Activated CD4-positive, CD25-positive, alpha-beta regulatory T cell treated with anti-CD3 and anti-CD28 coated beads, Interleukin-2, amount 50 U/mL, for 24 hours (primary cell): ENCODE measurements at places on chromosomes 1 and 21.

- ATAC-seq: no peak
These were observed 549.2 kb upstream of the BRINP3 start for GRCh38 chr1:191026828-191027227.

GRCh38 chr21:40060083-40060677, 192.9 kb downstream of the PCP4 start:
- ATAC-seq: no peak

GRCh38 chr21:42956824-42957630, 17.3 kb upstream of the PKNOX1 start:
- peak; percentile 92 for ATAC-seq

DNA sequence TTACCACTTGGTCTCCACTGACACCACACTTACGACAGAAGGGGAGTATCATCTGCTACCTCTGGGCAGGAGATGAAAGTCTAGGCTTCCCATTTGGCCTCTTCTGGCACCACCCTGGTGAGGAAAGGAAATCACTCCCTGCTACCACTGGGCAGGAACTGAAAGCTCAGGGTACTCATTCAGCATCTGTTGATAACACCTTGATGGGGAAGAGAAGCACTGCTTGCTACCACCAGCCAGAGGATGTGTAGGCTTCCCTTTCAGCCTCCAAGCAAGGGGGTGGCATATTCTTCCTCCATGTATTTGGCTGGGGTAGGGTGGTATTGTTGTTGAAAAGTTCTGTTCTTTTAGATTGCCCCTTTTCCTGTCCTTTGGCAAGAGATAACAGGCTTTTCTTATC, 115.0 kb downstream of the ACBD6 start:
- ATAC-seq: no peak

- no peak for ATAC-seq
These were observed 55.5 kb upstream of the CNN3 start for GRCh38 chr1:94982398-94982797.

DNA sequence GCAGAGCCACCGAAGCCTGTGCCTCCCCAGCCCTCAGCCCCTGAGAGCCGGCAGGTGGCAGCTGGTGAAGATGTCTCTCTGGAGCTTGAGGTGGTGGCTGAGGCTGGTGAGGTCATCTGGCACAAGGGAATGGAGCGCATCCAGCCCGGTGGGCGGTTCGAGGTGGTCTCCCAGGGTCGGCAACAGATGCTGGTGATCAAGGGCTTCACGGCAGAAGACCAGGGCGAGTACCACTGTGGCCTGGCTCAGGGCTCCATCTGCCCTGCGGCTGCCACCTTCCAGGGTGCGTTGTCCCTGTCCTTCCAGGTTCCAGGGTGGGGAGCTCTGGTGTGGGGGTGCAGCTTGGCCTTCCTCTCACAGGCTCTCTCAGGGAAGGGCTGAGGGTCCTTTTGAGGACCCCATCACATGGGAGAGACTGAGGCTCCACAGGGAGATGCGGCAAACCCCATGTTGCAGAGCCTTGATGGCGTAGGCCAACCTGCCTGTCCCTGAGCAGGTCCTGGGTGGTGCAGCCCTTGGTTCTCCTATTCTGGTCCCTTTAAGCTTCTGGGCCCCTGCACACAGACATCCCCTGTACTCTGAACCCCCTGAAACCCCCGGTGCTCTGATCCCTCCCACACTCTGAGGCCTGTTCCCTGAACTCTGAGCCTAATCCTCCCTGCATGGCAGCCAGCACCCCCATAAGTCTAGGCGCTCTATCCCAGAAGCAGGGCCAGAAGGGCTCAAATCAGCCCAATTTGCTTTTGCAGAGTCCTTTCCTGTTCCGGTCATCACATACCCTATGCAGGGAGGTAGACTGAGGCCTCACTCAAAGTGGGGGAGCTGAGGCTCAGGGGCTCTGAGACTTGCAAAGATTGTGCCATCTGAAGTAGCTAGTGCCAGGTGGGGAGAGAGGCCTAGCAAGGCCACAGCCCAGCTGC, 88.5 kb downstream of the TRIM11 start:
- no peak for ATAC-seq

DNA sequence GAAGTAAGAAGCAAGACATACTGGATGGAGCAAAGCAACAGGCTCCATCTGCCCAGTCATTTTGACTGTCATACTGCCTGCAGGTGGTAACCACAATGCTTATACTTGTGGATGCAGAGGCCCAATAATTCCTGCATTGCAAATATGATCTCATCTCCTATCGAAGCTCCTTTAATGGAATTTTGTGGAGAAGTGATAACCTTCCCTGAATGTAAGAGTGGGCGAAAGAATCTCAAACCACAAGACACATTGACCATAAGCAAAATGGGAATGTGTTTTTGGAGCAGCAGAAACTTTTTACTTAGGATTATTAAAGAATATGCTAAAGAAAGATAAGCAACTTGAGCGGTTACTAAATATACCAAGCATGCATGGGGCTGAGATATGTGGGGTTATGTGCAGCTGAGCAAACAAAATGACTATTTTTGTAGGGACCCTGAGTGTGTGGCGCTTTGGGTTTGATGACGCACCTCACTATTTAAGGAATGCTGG, 77.4 kb upstream of the BACH1 start:
- ATAC-seq: no peak

DNA sequence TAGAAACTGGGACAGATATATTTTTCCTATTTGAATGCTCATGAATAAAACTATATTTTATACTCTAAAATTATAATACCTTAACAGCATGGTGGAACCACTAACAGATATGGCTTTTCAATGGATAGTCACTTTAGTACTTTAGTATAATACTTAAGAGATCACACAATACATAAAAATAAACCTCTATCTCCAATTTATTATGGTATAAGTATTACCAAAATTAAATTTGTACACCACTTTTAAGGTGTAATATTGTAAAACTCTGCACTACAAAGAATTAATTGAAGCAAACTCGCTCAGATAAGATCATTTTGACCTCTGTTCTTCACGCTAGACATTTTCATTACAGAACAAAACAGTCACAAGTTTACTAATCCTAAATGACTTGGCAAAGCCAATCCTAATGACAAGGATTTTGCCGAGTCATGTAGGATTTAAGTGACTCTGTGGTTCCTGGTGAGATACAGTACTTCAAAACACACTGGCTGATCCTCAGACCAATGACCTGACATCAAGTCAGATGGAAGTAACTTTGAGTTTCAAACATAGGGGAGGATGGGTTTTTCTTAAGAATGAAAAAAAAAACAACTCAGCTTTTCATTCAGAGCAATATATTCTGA, 200.6 kb downstream of the SMYD3 start:
- ATAC-seq: no peak

GRCh38 chr1:222641269-222641948, 23.5 kb downstream of the MIA3 start:
- no peak for ATAC-seq

GRCh38 chr1:101108111-101108500, 82.5 kb upstream of the DPH5 start:
- ATAC-seq: peak; percentile 61
